ENCODE measurements at places on chromosomes 13 and 19. TPM values are rescaled to one million over a fixed set of nuclear protein-coding genes. Genes with fewer than 3 reads are reported as not detected.

GRCh38 chr19:46951171-46951986 is 68.3 kb upstream of the NPAS1 start:
- DNase-seq: no peak

- DNase-seq: no peak
Observed at GRCh38 chr13:55992145-55992544, 1148.6 kb upstream of the PRR20A start.

DNA sequence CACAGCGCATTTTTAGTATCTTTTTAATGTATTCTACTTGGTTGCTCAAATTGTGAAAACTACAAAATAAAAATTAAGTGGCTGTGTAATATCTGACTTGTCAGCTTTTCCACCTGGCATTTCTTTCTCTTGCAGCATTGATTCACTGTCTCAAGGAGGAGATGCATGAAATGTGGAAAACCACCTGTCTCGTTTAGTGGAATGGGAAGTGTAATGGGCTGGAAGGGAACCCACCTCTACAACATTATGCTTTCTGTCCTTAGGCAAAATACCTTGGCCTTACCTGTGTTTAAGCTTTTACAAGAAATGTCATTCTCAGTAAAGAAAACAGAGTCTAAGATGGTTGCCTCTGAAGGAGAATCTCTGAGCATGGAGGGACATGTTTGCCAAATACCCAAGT is 67.8 kb downstream of the FAM216B start:
- DNase-seq: peak; percentile 28

DNA sequence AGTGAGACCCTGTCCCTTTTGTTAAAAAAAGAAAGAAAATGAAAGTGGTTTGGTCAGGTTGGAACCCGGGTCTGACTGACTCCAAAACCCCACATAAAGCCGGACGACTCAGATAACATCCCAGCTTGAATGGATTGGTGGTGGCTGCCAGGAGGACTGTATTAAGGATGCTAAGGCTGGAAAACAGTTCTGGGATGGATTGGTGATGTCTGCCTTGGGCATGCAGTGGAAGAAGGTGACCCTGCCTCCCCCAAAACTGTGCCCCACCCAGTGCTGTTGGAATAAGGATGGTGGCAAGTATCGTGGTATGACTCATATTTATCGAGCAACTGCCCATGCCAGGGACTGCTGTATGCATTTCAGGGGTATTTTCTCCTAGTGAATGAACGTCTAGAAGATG is 18.5 kb upstream of the COLGALT1 start:
- DNase-seq: no peak

DNA sequence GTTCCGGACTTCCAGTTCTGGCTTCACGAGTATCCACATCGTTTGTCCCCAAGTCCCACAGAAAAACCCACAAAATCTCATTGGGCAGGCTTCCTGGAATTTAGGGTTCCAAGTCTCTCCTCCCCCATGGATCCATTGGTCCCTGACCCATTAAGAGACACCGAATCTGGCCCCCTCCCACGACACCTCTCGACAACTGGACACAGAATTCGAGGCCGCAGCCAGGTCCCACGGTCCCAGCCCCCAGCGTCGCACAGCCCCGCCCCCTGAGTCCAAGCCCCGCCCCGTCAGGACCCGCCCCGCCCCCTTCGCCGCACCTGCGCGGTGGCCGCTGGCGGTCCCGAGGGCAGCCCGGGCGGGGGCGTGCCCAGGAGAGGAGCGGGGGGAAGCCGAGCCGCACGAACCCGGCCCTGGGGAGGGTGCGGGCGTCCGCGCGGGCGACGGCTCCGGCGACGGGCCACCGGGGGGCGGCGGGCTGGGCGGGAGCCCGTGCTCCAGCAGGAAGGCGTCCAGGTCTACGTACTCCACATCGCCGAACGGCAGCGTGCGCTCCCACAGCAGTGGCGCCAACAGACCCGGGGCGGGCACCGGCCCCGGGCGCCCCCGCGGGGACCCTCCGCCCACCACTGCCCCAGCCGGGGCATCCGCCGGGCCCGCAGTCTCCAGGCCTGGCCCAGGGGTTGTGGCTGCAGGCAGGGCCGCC is 1.8 kb downstream of the DBP start:
- DNase-seq: peak; percentile 93

CLEC17A gene
- total RNA-seq: not detected

SHD gene
- not detected for total RNA-seq

GRCh38 chr19:41844601-41845000 is at the start of gene LYPD4:
Gene LYPD4 (minus strand): TSS chr19:41844683. CDS start chr19:41839285, 5,398 bp downstream.
- no peak for DNase-seq

GRCh38 chr19:4278419-4279266 is at the start of gene SHD:
Gene SHD (plus strand): TSS chr19:4279266. CDS start chr19:4280064, 798 bp downstream.
- no peak for DNase-seq

CHST8 gene
- total RNA-seq: not detected

- no peak for DNase-seq
Observed at GRCh38 chr19:34794066-34794960, 21.3 kb upstream of the ZNF599 start.

SYCN gene
- not detected for total RNA-seq

BTBD2 gene
- 25.8 TPM for total RNA-seq

ADGRL1 gene
- 14.3 TPM for total RNA-seq

DNA sequence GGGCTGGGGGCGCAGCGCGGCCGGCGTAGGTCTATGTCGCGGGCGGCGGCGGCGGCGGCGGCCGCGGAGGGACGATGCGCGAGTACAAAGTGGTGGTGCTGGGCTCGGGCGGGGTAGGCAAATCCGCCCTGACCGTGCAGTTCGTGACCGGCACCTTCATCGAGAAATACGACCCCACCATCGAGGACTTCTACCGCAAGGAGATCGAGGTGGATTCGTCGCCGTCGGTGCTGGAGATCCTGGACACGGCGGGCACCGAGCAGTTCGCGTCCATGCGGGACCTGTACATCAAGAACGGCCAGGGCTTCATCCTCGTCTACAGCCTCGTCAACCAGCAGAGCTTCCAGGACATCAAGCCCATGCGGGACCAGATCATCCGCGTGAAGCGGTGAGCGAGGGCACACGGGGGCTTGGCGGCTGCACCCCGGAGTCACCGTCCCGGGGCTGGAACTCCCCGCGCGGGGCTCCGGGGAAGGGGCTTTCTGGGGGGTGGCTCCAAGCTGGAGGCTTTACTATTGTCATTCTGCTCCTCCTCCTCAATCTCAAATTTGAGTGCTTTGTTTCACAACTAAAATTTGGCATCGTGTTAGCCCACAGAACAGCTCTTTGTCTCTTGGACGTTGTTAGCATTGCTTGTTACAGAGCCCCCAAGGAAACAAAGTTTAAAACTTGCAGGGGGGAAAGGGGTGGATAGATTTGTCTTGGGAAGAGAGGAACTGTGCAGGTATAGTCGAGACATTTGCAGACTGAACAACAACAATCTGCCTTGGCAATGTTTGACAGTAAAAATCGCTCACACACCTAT is 630 bp downstream of the RAP2A start:
- peak; percentile 86 for DNase-seq

ZFP36 gene
- 39.9 TPM for total RNA-seq

DNA sequence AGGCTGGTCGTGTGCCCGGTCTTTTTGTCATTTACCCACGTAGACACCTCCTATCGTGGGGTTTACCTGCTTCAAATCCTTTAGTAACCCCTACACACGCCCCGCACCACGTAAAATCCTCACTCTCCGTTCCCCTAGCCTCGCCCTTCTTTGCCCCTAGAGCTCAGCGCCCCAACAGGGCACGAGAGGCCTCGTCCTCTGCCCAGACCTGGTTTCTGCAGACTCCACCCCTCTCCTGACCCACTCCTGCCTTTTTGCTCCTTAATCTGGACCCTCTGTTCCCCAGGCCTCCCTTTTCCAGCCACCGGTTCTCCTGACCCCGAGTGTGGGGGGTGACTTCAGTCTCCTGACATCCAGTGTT is 412 bp downstream of the ZNF528 start:
- DNase-seq: no peak

DNA sequence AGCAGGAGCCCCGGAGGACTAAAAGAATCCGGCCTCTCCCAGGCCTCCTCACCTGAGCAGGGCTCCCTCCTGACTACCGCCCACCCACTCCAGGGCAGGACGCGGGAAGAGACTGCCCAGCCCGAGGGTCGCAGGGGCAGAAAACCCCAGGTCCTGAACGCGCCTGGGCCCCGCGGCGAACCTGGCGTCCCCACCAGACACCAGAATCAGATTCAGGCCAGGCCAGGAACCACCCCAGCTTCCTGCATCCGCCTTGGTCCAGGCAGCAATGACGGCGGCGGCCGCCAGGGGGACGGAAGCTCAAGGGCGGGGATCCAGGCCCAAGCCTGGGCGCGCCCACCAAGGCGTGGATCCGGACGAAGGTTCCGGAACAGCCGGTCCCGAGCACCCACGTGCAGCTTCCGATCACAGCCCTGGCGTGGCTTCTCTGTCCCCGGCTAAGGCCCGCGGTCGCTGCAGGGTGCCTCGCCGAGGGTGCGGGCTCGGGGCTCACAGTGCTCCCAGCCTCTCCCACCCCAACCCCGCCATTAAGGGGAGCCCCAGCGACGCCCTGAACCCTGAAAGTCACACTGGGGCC is 3.6 kb downstream of the LGALS7 start:
- peak; percentile 97 for DNase-seq

GAPDHS gene
- total RNA-seq: not detected

DNA sequence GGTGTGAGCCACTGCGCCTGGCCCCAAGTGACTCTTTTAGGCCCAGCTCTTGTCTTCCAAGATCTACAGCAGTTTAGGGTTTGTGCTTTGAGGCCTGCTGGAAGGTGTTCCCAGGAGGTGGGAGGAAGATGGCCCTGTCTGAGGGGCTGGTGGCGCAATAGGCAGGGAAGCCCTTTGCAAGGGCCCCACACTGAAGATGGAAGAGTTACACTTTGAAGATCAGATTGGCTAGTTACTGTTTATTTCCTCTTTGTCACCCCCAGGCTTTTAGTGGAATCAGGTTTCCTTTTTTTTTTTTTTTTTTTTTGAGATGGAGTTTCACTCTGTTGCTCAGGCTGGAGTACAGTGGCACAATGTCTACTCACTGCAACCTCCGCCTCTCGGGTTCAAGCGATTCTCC is 1.9 kb upstream of the RABAC1 start:
- no peak for DNase-seq

GRCh38 chr19:47362321-47362720 is 13.2 kb downstream of the DHX34 start:
- DNase-seq: no peak

DNA sequence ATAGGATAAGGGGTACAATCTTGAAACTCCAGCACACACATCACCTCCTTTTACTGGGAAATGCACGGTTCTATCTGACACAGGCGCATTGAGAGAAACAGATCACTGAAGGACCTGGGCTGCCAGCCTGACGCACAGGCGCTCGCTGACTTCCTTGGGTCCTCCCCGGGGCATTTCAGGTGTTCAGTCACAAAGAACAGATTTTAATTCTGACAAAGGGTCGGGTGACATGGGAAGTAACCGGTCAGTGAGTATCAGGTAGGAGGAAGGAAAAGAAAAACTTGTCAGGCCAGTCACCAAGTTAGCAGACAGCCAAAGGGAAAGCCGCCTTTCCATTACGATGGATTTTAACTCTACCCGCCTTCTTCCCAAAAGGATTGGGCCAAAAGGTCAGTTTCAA is 39.6 kb downstream of the INSR start:
- DNase-seq: no peak

GRCh38 chr13:67147342-67148133 is 82.6 kb downstream of the PCDH9 start:
- DNase-seq: no peak

DNA sequence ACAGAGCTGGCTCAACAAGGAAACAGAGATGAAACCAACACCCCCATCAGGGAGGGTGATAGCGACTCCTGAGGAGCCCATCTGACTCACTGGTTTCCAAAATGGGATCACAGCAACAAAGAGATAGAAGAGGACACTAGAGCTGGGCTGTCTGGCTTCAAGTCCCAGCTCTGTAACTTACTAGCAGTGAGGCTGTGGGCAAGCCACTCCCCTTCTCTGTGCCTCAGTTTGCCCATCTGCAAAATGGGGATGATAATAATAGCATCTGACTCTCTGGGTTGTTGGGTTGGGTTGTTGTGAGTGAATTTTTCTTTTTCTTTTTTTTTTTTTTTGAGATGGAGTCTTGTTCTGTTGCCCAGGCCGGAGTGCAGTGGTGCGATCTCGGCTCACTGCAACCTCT is 14.3 kb downstream of the IGSF23 start:
- no peak for DNase-seq

GRCh38 chr13:110421696-110422385 is 114.8 kb downstream of the COL4A2 start:
- peak; percentile 74 for DNase-seq

WASF3 gene
- total RNA-seq: 0.07 TPM

DNA sequence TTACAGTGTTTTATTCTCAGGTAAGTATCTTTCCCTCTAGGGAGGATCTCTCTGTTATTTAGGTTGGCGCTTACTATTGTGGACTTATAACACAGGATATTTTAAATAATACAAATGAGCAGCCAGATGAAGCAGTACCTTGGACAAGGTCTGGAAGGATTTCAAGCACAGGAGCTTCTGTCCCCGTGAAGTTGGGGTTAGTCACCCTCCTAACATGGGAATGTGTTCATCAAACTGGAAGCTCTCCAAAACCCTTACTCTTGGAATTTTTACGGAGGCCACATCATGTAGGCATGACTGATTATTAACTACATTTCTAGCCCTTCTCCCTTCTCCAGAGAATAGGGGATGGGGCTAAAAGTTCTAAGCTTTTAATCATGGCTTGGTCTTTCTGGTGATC is 38.3 kb upstream of the SPRY2 start:
- no peak for DNase-seq

RB1 gene
- 27.3 TPM for total RNA-seq

CASP14 gene
- total RNA-seq: not detected

NXNL1 gene
- total RNA-seq: not detected

DNA sequence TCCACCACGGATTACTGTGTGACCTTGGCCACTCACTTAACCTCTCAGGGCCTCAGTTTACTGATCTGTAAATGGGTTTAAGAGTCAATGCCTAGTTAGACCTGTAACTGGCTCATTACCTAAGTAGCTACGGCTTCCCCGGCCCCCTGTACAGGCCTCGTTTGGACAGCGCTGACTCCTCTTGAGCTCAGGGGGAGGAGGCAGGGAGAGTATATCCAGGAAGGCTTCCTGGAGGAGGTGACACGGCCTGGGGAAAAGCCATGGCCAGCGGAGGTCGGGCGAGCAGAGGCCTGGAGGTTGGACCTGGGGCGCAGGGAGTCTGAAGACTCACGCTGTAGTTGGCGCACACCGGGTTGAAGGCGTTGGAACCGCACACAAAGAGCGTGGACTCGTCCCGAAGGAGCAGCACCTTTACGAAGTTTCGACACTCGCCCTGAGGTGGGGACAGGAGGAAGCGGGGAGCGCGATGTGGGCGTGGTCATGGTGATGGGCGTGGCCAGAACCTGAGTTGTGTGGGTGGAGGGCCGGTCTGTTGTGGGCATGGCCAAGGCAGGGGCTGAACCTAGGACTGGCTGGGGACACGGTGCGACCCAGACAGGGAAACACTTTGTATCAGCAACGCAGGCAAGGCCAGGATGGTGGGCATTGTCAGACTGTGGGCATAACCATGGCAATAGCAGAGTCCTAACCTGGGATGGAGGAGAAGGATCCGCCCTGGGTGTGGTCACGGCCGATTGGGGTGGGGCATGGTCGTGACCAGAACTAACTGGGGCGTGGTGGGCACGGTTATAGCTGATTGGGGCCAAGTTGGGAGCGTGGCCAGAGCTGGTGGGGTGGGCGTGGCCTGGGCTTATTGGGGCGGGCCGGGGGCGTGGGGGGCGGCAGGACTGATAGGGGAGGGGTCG is 3.6 kb downstream of the SEMA6B start:
- no peak for DNase-seq

- no peak for DNase-seq
Observed at GRCh38 chr19:2217591-2217990, 18.5 kb downstream of the PLEKHJ1 start.

All from activated CD4-positive, alpha-beta T cell treated with anti-CD3 and anti-CD28 coated beads, Interleukin-2, amount 10 ng/mL, durations not matched to agents 24 days and 14 days (primary cell).